Prostate gland (tissue), 2 donors: ENCODE measurements at places on chromosomes 4 and X. TPM values are rescaled to one million over a fixed set of nuclear protein-coding genes. Genes with fewer than 3 reads are reported as not detected.

GRCh38 chr4:15568821-15569220 lies 86.3 kb downstream of the FBXL5 start:
- no peaks in the 10 kb centered on the region for H3K36me3 ChIP-seq
- no peak overlapping the region for H3K27ac ChIP-seq
- no peaks in the 10 kb centered on the region for H3K27me3 ChIP-seq
- H3K4me1 ChIP-seq: no peaks in the 10 kb centered on the region
- no peak overlapping the region for H3K4me3 ChIP-seq
- no peak for DNase-seq

DNA sequence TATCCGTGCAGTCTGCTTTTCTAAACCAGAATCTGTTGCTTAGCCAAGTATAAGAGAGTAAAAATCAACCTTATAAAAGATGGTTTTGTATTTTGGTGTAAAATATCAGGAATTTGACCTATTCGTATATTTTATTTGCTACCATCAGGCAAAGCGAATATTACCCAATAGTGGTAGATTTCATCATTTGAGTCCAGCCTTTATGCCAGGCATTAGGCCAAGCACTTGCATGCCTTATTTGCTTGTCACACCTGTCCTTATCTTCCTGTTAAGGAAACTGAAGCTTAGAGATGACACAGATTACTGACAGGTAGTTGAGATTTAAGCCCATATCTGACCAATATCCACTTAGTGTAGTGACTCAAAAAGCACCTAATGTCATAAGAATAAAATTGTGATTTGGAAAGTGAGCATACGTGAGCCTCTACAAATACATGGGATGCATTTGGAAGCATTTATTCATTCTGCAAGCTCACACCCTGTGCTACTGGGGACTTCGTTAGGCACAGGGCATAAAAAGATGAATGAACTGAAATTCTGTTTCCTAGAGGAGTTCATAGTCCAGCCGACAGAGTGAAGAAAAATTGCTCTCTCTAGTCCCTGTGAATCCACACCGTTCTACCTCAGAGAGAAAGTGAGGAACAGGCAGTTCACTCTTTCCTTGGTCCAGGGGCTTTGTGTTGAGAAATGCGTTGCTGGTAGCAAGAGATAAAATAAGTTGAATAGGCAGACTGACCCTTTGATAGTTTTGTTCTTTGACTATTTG lies 2.3 kb upstream of the RNF212 start:
- H3K27me3 ChIP-seq: peaks cover 7% of the 10 kb centered on the region
- H3K4me3 ChIP-seq: no peak overlapping the region
- H3K27ac ChIP-seq: no peak overlapping the region
- no peak for DNase-seq
- H3K36me3 ChIP-seq: no peaks in the 10 kb centered on the region

DNA sequence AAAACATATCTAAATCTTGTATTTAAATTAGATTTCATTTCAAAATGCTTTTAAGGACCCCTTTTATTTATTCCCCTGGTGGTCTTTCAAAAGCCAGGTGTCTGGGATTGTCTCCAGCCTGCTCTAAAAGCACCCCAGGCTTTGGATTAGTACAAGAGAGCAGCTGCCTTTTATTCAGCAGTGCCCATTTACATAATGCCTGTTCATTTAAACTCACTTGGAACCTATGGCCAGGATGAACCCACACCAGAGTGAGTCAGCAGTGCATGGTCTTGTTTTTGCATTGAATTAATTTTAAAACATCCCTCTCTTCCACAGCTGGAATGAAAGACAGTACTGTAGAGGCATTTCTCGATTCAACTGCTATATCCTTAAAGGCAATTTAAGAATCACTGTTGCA lies 64.1 kb upstream of the TENM3 start:
- H3K36me3 ChIP-seq: no peaks in the 10 kb centered on the region
- no peaks in the 10 kb centered on the region for H3K27me3 ChIP-seq
- H3K27ac ChIP-seq: no peak overlapping the region
- DNase-seq: no peak
- H3K4me3 ChIP-seq: no peak overlapping the region
- H3K4me1 ChIP-seq: no peaks in the 10 kb centered on the region

Gene PITX2
- 2.3 TPM for total RNA-seq

Gene CT45A10
- total RNA-seq: not detected
